Ammon's horn (tissue), 1 donor: ENCODE measurements at places on chromosomes 2 and 18.

DNA sequence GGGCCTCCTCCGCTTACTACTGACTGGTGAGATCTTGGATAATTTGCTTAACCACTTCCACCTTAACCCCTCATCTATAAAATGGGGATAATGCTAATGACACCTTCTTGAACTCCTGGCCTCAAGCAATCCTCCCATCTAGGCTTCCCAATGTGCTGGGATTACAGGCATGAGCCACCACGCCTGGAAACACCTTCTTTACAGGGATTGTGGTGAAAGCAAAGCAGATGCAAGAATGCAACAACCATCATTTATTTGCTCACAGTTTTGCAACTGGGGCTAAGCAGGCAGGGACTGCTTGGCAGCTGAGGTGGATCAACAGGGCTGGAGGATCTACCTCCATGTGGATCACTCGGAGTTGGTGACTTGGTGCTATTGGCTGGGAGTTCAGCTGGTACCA is 76.2 kb upstream of the ZNF532 start:
- no peak for DNase-seq

DNA sequence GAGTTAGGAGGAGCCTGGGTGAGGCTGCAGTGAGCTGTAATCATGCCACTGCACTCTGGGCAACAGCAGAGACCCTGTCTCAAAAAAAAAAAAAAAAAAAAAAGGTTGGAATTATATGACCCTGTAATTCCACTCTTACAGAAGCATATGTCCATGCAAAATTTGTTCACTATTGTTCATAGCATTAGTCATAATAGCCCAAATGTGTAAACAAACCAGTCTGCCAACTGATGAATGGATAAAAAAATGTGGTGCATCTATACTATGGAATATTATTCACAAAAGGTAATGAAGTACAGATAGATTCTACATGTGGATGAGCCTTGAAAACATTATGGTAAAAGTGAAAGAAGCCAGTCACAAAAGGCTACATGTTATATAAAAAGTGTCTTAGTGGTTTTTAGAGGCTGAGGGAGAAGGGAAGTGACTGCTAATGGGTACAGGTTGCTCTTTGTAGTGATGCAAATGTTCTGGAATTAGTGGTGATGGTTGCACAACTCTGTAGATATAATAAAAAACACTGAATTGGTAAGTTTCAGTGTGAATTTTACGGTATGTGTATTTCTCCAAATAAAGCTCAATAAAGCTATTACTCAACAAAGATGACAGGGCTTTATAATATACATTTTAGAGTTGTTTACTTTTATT is 9.4 kb downstream of the COA5 start:
- DNase-seq, result no peak

- no peak for DNase-seq
Measured at GRCh38 chr2:10331027-10331701, 28.5 kb downstream of the HPCAL1 start.

GRCh38 chr2:154403242-154403790 is 295.2 kb upstream of the KCNJ3 start:
- no peak for DNase-seq

DNA sequence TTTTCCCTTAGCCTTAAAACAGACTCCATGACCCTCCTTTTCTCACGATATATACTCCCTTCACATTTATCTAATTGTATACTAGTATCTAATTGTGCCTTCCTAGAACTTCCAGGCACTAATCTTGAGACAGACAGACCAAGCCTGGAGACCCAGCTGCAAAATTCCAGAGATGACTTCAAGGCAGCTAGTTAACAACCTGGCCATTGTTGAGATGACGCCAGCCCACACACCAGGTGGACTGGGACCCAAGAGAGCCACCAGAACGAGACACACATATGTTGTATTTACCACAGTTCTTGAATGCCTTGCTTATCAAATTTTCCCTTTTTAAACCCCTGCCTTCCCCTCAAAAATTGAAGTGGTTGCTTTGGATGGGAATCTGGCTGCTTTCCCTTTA is 48.9 kb upstream of the SELENOI start:
- no peak for DNase-seq

DNA sequence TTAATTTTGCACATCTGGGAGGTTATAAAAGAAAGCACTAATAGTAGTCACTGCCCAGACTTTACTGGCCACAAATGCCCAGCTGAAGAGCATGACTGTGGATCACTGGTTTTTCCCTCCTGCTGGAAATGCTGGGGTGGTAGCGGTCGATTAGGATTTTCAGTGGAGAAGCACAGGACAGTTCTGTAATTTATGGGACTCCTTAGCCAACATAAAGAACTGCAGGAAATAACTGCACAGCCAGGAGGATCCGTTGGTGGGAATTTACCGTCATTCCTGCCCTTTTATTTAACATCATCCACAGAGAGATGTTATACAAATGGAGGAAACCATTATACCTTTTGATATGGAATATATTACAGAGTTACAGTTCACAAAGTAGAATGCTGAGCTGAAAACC is 61.5 kb downstream of the TNFRSF11A start:
- no peak for DNase-seq

GRCh38 chr2:71240794-71241193 is 13.9 kb upstream of the PAIP2B start:
- DNase-seq, result peak; percentile 33

DNA sequence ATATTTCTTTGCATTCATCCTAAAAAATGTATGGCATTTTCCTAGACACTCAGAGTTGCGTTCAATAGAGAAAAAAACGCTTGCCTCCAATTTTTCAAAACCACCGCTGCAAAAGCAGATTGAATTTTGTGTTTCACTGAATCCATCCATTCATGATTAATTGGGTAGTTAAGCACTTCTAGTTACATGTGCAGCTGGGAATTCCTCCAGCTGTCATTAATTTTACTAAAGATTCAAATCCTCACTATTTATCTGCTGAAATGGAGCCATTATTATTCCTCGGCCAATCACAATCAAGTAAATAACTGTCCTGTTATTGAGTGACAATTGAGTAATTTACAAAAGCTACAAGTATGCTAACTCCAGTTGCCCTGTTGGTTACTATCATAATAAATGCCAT is 75.8 kb upstream of the ARL5A start:
- no peak for DNase-seq

DNA sequence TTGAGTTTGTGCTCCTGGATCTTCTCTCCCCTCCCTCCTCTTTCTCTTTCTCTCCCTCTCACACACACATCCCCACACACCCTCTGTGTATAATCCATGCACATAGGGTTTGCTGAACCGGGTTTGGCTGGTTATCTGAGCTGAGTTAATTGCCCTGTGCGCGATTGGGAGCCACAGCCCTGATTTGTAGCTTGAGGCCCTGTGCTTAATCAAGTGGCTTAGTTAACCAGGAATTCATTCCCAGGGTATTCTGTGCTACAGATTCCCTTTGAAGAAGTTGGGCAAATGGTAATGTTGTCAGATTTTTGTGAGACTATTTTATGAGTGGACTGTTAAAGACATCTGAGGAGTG is 6.2 kb downstream of the PARD3B start:
- DNase-seq, result no peak

- DNase-seq, result no peak
Measured at GRCh38 chr2:241562269-241562891, 3.8 kb downstream of the BOK start.

DNA sequence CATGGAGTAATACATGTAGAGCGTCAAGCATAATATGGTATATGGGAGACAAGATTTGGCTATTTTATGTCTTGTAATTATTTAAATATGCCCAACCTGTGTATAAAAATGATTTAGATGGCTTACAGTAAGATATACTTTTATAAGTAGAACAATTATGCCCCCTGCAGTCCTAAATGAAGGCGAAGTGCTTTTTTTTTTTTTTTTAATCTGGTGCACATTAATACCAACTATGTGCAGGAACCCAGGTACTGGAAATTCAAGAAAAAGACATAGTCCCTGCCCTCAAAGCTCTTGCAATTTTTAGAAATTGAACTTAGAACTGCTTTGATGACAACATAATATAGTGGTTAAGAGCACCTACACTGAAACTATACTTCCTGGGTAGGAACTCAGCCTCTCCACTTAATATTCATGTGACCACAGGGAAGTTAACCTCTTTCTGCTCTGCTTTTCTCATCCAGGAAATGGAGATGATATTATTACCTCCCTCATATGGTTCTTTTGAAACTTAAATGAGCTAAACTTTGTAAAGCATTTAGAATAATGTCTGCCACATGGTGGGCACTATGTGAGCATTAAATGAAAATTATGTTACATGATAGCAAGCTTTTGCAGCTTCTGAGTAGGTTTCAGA is 38.1 kb downstream of the AFTPH start:
- DNase-seq, result no peak

DNA sequence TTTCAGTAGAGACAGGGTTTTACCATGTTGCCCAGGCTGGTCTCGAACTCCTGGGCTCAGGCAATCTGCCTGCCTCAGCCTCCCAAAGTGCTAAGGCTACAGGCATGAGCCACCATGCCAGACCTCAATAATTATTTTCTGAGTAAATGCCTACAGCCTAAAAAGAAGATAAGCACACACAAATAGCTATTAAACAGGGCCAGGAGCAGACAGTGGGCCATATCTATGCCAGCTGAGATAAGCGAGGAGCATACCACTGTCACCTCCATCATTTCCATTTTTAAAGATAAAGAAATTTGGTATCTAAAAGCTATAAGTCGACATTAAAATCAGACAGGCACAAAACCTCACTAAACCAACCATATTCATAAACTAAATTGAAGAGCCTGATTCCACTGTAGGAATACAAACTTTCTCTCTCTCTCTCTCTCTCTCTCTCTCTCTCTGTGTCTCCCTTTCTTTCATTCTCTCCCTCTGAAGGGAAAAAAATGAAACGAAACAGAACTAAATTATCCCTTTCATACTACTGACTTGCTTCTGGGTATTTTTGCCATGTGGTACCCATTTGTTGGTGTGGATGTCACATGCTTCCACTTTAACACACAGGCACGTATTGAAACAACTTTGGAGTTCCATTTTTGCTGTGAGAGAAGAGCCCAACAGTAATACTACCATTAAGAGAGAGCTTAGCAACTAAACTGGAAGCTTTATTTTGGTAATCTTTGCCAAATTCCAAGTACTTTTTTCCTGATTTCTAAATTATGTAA is 51.0 kb downstream of the FARSB start:
- no peak for DNase-seq

GRCh38 chr2:100744589-100744988 is 75.3 kb upstream of the NPAS2 start:
- DNase-seq, result no peak

DNA sequence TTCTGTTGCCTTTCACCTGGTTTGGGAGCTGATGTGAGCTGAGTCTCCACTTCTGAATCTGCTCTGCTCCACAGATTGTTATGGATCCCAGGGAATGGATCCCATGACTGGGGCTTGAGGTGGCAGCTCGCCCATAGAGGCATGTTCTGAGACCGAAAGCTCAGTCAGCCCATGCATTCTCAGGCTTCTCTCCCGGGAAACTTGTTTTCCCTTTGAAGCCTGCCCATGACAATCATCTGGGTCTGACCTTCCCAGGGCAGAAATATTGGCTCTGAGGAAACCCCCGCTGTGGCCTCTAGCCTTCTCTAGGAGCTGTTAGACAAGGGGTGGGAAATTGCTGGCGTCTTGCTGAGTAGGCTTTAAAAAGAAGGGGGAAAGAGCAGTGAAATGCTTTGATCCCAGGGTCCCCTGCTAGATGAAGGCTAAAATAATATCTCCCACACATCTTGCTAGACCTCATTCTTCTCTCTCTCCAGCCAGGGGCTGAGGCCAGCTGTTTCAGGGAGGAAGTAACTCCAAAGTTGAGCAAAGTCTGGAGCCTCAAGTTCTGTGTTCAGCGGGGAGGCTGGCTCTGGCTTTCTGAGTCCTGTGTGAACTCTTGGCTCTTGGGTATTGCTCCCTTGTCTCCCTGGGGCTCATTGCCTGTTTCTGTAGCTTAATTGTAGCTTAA is 2.0 kb downstream of the VAMP8 start:
- DNase-seq, result peak; percentile 43

GRCh38 chr18:8705961-8706790 is 820 bp downstream of the MTCL1 start:
- DNase-seq, result no peak

DNA sequence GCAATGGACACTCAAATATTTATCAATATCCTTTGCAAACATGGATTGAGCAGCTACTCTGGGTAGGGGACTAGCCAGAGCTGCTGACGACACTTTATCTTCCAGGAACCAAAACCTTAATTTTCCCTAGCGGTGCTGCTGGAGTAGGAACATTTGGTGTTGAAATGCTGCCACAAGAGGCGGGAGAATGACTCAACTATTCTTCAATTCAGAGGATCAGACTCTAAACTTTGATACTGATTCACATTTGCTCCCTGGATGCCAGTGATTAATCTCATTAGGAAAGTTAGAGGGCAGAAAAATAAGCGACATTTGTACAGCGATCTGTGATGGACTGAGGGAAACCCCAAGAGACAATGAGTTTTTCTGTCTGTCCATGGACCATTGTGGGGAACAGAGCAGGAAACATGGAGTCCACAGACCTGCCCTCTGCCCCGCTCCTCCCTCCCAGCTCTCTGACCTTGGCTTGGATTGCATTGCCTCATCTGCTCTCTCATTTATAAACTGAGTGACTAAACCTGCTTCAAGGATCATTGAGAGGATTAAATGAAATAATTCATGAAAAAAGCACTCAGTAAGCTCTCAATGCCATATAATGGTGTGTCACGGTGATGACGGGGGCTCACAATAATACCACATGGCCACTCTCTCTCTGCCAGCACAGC is 12.6 kb upstream of the EPB41L3 start:
- peak; percentile 31 for DNase-seq

- DNase-seq, result no peak
Measured at GRCh38 chr18:63067939-63068338, 251.6 kb downstream of the BCL2 start.

DNA sequence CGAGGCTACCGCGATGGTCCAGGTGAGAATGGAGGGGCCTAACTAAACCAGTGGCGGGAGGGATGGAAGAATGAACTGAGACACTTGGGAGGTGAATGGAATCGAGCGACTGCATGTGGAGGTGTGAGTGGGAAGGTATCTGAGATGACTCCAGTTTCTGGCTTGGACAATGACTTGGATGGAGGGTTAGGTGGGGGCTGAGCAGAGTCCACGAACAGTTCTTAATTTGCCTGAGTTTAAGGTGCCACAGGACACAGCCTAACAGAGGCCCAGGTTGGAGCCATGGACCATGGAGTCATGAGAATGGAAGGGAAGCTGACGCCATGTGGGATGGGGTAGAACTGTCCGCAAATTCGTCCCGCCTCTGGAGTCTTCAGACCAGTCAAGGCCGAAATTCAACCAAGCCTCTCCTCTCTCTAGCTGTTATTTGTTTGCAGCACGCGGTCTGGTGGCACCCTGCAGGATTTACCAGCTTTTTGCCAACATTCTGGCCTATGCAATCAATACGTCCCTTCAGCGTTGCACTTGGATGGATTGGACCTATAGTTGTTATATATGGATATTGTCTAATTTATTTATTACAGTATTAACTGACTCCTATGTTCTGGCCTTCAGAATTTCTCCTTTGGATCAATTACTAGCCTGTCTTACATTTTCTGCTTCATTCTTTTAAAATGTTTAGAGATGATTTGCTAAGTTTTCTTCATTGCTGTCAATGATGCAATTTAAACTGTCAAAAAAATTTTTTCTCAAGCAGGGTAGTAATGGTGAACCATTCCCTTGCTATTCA is 940 bp upstream of the BOLA3 start:
- no peak for DNase-seq

GRCh38 chr2:101704046-101704466 is 6.5 kb downstream of the MAP4K4 start:
- DNase-seq, result peak; percentile 60
